ENCODE measurements at places on chromosomes 3 and 15. TPM values are rescaled to one million over a fixed set of nuclear protein-coding genes. Genes with fewer than 3 reads are reported as not detected.

XCR1 gene
- 0.01 TPM for polyA plus RNA-seq

FAM174B gene
- polyA plus RNA-seq: 0.44 TPM

CYP11A1 gene
- not detected for polyA plus RNA-seq

INSYN1 gene
- polyA plus RNA-seq: 0.47 TPM

GASK1A gene
- 0.58 TPM for polyA plus RNA-seq

TF gene
- 0.30 TPM for polyA plus RNA-seq

ESYT3 gene
- 0.63 TPM for polyA plus RNA-seq

- DNase-seq: no peak
These were observed 721 bp downstream of the P2RY1 start for GRCh38 chr3:152835601-152836102.

DNA sequence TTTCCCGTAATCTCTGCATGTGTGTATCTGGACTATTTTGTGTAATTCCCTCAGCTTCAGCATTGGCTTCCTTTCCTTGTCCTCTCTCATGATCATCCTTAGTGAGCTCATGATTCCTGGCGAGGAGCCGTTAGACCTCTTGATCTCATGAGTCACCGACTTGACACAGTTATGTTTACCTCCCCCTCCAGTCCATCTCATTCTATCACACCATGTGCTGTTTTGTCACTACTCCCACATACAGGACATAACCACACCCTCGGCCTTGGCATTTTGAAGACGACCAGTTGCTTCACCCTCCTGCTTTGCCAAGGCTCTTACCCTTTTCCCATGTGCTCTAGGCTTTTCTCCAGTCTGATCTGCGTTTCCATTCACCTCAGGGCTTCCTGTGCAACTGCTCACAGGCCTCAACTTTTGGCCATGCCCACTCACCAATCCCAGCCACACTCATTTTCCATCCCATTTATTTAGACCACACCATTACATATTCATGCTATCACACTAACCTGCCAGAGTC lies 41.5 kb downstream of the CP start:
- peak; percentile 28 for DNase-seq

DNA sequence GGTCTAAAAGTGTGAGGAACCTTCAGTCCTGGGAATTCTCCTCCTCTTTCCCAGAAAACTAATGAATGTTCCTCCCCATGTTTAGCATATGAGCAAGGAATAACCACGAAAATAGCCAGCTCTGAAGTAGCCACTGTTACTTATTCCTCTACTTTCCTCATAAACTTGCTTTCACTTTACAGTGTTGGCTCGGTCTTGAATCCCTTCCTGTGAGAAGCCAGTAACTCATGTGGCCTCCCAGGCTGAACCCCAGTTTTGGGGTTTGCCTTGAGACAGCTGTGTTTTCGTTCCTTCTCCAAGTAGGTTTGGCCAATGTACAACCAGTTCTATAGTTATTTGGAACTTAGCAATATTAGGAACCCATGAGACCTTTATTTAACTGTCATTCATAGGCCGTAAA lies 195.0 kb downstream of the CNTN6 start:
- DNase-seq: no peak

DNA sequence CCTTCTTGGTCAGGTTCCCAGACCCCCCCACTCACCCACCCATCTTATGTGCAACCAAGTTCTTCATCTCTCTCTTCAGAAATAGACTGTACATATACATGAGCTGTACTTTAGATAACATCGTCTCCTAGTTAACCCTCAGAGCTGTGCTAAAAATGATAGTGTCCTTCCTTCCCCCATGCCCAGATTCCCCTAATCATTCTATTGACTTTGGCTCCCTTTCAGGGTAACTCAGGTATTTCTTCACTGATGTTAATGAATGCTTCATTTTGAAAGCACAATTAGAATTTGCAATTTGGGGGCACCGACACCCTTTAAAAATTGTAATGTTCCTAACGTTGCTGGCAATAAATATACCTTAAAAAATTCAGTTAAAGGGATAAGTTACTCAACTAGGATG lies 10.9 kb downstream of the PARP9 start:
- no peak for DNase-seq

DNA sequence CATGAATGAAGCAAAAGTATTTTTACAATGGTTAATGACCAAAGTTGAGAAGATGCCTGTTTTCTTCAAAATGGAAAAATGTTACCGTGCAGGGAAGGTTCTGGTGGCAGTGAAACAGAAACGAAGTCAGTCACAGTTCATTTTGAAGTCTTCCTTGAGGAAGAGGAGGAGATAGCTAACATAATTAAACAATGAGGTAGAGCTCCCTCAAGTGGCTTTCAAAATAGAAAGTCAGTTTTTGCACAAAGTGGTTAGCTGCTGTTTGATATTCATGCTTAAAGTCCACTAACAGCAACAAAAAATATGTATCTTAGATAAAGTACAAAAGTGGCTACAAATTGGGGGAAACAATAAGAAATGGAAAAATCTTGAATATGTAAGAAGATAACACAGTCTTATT lies 87.3 kb downstream of the TFG start:
- DNase-seq: no peak

DNA sequence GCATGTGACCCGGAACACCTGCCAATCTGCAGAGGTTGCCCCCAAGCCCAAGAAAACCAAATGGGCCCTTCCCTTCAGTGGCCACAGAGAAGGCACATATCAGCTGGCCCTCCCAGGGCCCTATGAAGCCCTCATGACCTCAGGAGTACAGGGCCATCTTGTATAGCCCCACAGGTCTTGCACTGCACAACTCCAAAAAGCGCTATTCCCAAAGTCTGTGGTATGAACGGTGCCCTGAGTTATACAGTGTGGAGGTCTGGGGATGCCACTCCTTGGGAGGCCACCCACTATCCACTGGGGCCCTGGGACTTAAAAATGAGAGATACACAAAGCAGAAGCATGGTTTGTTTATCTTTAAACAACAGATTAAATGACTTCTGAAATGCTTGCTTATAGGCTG lies 61.5 kb downstream of the CAPN7 start:
- DNase-seq: no peak

GRCh38 chr15:70863450-70864218 lies 9.7 kb upstream of the LARP6 start:
- peak; percentile 49 for DNase-seq

- DNase-seq: no peak
These were observed 109.9 kb downstream of the IQSEC1 start for GRCh38 chr3:12963231-12963896.

- DNase-seq: no peak
These were observed 257.4 kb downstream of the STXBP5L start for GRCh38 chr3:121165397-121165837.

DNA sequence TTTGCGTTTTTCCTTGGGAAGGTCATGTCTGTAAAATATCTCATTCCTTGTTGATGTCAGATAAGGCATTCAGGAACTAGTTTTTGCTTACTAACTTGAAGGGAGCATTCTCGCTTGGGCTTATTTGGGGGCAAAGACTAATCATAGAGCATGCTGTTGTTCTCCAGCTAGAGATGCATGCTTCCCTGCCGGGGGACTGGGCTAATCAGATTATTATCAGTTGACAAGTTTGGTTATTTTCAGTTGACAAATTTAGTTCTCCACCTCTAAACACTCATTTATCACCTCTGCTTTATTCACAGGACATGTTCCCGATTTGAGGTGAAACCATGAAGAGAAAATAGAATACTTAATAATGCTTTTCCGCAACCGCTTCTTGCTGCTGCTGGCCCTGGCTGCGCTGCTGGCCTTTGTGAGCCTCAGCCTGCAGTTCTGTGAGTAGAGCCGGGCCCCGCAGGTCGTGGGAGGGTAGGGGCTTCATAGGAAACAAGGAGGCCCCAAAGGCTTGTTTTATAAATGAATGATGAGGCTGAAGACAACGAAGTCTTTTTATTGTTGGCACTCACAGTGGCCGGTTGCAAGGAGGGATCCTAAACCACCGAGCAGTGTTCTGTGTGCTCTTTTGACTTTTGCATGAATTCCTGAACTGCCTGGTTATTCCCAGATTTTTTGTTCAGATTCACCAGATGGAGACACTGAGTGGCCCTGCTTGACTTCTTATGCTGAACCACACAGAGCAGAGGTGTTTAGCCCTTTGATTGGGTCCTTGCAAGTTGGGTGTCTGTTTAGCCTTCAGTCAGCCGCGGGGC lies 28.4 kb downstream of the PXYLP1 start:
- no peak for DNase-seq

DNA sequence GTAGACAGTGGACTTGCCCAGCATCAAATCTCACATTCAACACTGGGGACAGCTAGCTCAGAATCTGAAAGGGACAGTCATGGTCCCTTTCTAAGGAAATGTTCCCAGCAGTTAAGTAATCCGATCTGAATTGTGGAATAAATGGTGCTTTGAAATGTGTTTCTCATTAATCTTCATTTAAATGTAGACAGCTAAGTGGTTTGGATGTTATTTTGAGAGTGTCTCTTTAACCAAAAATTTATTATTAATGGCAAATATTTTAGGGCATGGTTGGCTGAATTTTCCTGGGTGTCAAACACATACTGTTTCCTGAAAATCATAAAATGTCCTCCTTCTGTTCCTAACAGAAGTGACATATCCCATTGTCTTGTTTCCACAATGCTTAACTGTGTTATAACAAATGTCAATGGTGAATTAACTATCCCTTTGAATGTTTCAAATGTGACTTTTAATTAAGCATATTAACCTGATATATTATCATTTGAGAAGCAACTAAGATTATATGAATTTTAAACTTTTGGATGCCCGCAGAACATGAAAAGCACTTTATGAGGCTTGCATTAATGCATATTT lies 210.8 kb downstream of the CHST2 start:
- DNase-seq: no peak

DNA sequence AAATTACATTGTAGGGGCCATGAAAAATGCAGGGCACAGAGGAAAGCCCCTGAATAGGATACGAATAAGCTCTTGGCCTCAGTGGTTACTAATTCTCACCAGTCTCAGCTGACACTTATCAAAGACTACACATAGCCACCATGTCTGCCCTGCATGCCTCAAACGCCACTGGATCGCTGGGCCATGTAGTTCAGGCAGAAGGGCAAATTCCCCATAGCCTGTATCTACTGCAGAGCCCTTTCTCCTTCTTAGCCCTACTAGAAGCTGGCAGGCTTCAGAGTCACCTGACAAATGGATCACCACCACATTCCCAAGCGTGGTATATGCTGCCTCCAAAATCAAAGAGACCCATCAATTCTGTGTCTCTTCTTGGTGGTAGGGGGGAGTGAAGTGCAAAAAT lies 177.4 kb downstream of the MINAR1 start:
- no peak for DNase-seq

DNA sequence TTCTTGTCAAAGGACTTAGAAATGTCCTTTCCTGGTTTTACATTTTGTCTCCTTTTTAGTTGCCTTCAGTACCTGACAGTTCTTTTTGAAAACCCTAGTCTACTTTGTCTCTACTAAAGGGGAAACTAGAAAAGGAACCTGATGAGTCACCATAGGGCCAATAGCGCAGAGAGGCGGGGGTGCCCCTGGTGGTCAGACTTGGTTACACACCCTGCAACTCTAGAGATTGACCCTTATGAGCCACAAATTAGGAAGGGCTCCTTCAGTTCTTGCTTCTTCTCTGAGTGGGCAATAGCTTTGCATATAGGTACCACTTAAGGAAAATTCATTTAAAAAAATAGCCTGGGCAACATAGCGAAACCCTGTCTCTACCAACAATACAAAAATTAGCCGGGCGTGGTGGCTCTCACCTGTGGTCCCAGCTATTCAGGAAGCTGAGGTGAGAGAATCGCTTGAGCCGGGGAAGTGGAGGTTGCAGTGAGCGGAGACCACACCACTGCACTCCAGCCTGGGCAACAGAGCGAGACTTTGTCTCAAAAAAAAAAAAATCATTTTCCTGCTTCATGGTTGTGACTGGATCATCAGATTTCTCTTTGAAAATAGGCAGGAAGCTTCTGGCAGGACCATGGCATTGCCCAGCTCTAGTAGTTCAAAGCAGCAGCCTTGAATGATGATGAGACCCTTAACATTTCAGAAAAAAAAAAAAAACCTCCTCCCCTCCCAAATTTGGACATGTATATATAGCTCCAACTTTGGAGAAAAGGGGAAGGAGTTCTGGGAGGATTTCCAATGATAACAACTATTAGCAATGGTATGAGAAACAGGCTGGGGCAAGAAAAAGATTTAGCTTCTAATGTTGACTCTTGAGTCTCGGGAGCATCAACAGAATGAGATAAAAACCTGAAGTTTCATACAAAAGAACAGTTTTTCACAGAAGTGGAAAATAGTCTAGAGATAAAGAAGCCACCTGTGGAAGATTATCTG lies 45.2 kb upstream of the RASA2 start:
- DNase-seq: no peak

- no peak for DNase-seq
These were observed 17.3 kb downstream of the AP3S2 start for GRCh38 chr15:89876396-89877082.

Measured in keratinocyte (primary cell).